ENCODE measurements at places on chromosomes 12 and 14.

- DNase-seq: no peak
Observed at GRCh38 chr14:68784978-68785533, 7.8 kb downstream of the ZFP36L1 start.

DNA sequence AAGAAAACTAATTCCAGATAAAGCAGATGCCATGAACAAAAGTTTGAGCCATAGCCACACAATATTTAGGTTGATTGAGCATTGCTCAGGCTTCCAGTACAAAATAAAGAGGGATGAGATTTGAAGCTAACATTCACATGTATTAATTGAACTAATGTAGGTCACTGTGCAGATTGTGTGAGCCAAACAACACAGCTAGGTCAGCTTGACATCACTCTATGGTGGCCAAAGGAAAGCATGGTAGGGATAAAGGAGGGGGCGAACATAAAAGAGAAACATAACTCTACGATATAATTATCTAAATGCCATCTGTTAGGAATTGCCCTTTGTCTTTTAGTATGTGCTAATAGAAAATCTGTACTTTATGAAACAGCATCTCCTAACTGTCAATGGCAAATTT, 477.7 kb upstream of the SYT1 start:
- no peak for DNase-seq

DNA sequence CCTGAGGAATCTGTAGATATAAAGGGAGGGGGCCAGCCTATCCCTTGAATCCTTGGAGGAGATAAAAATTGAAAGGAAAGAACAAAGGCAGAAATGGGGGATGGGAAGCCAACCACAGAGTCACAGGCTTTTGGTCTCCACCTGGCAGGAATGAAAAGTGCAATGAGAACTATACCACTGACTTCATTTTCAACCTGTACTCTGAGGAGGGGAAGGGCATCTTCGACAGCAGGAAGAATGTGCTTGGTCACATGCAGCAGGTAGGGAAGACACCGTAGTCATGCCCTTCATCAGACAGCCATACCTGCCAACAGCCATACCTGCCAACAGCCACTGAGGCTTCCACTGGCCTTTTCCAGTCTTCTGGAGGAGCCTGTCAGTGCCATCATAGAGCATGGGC, 13.4 kb downstream of the ASB8 start:
- no peak for DNase-seq

DNA sequence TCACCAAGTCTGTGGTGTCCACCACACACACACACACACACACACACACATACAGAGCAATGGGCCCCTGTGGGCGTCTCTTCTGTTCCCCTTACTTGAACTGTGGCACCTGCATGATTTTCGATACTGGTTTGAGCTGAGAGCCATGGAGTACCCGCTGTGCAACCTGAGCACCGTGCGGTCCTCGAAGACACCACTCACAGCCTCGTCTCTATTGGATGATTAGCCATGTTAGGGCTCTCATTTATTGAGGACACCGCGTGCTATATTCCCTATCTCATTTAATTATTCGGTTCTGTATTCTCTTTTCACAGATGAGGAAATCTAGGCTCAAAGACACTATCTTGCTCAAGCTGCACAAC, 623 bp upstream of the C14orf132 start:
- no peak for DNase-seq

DNA sequence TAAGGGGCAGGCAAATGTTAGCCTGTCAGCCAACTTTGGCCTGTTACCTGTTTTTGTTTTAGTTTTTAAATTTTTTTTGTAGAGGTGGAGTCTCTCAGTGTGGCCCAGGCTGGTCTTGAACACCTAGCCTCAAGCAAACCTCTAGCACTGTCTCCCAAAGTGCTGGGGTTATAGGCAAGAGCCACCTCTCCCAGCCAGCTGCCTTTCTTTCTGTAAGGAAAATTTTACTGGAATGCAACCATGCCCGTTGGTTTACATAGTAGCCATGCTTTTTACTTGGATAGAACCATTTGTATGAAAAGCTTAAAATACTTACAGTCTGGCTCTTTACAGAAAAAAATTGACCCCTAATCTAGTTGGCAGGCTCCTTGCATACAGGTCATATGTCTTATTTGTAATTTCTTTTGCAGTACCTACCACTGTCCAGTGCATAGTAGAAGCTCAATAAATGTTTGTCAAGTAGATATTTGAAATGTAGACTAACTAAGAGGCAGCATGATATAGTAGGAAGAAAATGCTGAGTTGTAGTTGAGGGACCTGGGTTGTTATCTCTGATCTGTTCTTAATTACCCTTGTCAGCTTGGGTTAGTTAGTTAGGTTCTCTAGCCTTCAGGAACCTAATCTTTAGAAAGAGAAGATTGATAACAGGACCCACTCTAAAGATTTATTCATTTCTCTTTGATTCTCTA, 4.7 kb downstream of the MDM2 start:
- DNase-seq: no peak

DNA sequence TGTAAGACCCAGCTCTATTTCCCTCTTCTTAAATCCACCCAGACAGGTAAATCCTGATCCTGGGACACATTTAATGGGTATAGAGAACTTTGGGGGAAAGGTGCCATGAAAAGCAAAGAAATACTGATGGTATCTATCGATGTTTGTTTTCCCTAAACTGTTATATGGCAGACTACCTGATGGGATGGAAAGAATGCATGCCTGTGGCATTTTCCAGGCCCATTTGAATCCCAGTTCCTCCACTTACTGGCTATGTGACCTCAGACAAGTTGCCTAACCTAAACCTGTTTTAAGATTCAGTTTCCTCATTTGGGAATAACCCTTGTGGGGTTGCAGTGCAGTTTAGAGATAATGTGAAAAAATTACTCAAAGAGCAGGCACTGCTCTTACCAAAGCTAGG, 404.5 kb downstream of the FUT8 start:
- no peak for DNase-seq

DNA sequence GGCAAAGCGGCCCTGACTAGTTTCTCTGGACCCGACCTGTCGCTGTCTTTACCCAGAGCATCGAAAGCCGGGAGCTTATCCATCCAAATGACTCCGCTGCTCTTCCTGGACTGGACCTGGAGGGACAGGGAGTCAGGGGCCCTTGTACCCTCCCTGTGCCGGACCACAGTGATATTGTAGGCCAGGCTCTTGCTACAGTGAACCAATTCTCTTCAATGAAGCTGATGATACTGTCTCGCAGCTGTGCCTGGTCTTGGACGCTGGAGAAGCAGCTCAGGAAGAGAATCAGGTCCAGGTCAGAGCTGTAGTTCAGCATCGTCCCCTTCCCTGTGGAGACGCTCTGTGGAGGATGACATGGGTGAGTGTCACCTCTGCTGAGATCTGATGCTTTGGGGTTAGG, 14.7 kb upstream of the OASL start:
- no peak for DNase-seq

GRCh38 chr12:19852100-19852855, 413.0 kb downstream of the AEBP2 start:
- DNase-seq: no peak

DNA sequence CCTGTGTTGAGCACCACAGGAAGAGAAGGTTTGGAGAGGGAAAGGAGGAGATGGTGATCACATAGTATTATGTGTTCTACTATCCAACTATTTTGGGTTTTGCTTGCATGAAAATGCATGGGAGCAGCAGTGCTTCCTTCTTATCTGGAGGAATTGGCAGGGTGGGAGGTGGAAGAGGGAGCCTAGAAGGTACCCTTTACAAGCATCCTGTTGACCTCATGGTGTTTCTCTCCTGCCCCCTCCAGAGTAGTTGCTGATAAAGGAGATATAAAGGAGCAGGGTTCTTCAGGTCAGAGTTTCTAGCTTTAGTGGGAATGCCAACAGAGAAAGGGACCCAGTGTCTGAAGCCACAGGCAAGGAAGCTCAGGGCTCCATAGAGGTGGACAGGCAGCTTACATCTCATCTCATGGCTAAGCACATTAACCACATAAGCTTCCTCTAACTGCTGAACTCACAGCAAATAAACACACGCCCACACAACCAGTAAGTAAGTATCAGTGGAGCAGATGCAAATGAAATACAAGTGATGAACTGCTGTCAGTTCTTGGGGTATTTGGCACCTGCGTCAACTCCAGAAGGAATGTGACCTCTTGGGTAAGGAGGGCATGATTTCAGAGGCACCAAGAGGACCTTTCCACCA, 174.2 kb upstream of the SLC38A2 start:
- no peak for DNase-seq

GRCh38 chr14:34098045-34098984, 147.4 kb upstream of the EGLN3 start:
- DNase-seq: no peak

DNA sequence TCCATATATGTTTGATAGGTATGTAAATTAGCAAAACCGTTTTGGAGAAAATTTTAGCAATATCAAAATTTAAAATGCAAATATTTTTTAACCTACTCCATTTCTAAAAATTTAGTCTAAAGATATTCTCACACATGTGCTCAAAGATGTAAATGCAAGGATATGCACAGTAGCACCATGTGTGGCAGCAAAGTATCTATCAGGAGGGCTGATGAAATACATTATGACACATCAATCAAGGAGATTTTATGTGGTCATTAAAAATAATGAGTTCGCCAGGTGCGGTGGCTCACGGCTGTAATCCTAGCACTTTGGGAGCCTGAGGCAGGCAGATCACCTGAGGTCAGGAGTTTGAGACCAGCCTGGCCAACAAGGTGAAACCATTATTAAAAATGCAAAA, 8.0 kb upstream of the C1R start:
- DNase-seq: no peak

GRCh38 chr12:109717390-109718357, 4.0 kb downstream of the FAM222A start:
- no peak for DNase-seq

DNA sequence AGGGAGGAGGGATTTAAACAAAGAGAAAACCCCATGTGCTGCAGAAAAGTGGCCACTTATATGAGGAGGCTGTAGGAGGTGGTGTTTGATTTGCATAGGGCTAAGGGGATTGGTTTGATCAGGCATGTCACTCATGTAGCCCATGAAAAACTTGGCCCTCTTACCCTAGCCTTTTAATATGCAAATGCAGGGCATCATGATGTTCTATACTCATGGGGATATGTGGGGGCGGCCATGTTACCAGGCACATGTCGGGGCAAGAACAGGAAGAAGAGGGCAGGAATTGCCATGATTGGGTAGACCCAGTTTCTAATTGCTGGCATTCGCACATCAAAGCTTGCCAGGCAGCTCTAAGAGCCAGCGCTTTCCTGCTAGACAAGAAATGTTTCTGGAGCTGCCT, 28.8 kb downstream of the KLRK1 start:
- no peak for DNase-seq

GRCh38 chr12:11555743-11556625, 93.5 kb upstream of the ETV6 start:
- no peak for DNase-seq

- DNase-seq: no peak
Observed at GRCh38 chr12:124678421-124678893, 111.0 kb upstream of the NCOR2 start.

DNA sequence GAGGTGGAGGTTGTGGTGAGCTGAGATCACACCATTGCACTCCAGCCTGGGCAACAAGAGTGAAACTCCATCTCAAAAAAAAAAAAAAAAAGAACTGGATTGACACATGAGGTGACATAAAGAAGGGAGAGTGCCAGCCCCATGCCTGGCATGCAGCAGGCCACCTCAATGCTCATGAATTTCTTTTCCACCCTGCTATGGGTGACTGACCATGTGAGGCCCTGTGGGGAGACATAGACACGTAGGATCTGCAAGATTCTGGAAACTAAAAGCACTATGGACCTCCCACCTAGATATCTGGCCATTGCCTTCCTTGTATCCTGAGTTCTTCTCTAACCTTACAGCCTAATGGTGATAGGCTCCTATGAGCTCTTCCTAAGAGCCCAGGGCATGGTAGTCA, 5.6 kb upstream of the ACTN1 start:
- no peak for DNase-seq

DNA sequence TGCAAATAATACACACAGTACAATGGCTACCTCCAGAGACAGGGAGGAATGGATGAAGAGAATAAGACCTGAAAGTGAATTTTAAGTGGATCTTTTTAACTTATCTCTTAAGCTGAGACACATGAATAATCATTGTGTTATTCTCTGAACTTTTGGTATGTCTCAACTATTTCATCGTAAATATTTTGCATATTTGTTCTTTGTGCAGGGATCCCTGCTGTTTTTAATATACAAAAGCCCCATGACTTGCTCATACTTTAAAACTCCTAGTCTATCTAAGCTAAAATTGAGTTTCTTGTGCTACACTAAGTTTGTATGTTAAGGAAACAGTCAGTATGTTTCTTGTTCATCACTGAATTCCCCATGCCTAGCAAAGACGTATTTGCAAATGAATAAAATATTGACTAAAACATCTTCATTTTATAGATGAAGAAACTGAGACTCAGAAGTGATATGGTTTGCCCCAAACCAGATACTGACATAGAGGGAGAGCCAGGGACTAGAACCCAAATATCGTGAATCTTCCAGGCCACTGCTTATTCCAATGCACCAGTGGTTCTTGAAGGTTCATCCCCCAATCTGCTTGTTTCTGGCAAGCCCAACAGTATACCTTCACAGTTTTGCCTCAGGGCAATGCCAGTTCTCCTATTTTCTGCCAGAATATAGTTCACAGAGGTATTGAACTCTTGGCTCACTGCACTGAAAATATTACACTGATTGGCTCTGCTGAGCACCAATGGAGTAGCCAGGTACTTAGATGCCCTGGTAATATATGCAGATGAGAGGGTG, 356.9 kb downstream of the MED13L start:
- DNase-seq: no peak

DNA sequence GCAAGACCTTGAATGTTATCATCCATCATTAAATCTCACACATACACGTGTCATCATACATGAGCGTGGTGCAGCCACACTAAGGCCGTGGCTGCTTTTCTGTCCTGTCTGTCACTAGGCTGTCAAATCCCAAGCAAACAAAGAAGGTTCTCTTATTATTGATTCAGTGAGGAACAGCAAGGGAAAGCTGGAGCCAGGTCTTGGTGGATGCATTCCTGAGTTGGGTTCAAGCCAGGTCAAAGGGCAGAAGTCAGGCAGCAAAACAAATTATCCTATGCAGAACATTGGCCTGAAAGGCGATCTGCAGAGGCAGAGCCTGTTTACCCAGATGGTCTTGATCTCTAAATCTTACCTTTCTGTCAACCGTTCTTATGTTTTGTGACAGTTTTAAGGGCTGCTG, 252.3 kb downstream of the NEDD1 start:
- no peak for DNase-seq

DNA sequence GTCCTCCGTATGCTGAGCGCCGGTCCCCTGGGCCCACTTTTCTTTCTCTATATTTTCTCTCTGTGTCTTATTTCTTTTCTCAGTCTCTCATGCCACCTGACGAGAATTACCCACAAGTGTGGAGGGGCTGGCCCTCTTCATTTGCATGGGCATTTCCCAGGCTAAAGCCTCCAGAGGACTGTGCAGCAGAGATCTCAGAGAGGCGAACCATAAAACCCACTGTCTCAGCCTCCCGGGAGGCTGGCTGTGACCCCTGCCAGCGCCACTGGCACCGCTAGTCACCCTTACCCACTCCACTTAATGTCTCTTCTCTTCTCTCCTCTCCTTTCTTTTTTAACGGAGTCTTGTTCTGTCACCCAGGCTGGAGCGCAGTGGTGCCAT, 7.1 kb upstream of the SERPINA9 start:
- no peak for DNase-seq

All from activated CD4-positive, alpha-beta T cell treated with anti-CD3 and anti-CD28 coated beads for 24 hours (primary cell).